ENCODE measurements at places on chromosomes 2 and 18.

- no peak for DNase-seq
These were observed 125.3 kb upstream of the NRP2 start for GRCh38 chr2:205556841-205557539.

GRCh38 chr2:117232305-117232704 lies 582.2 kb upstream of the DDX18 start:
- no peak for DNase-seq

GRCh38 chr2:205785507-205786260 lies 103.4 kb downstream of the NRP2 start:
- DNase-seq, result no peak

DNA sequence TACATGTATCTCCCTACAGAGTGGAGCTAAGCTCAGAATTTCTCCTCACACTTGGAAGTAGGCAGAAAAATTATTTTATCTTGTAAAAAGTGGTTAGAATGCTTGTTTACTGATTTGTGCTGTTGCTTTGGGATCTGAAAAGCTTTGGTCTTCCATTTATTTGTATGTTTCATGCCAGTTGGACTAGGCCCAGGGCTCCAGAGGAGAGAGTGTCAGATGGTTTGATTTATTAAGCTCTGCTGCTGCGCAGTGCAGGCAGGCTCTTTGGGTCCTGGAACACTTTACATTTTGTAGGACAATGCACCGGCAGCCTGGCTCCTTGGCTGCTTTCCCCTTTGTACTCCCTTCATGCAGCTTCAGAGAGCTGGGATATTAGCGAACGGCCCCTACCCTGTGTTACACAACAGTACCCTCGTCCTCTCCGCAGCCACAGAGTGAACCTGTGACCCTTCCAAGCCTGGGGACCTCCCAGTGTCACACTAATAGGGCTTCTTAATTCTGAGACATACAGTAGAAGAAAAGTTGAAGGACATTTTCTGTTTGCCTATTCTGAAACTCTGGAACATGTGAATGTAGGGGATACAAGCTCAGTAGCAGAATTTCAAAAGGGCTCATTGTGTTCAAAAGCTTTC lies 56.7 kb upstream of the EML6 start:
- DNase-seq, result no peak

GRCh38 chr2:98445177-98445682 lies 572 bp downstream of the INPP4A start:
- DNase-seq, result no peak

- no peak for DNase-seq
These were observed 15.4 kb downstream of the FBXO15 start for GRCh38 chr18:74132201-74132600.

DNA sequence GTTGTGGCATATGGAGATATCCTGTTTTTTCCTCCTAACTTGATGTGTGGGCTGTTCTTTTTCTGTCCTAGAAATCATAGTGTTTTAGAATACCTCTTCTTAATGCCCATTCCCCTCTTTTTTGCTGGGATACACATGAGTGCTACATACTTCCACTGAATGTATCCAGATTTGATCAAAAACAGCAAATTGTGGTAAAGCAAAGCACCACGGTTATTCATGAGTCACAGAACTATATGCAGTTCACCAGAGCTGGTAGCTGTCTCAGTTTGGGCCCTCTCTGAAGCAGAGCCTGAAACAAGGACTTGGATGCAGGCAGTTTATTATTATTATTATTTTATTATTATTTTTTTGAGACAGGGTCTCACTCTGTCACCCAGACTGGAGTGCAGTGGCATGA lies 69.9 kb upstream of the CTLA4 start:
- no peak for DNase-seq

DNA sequence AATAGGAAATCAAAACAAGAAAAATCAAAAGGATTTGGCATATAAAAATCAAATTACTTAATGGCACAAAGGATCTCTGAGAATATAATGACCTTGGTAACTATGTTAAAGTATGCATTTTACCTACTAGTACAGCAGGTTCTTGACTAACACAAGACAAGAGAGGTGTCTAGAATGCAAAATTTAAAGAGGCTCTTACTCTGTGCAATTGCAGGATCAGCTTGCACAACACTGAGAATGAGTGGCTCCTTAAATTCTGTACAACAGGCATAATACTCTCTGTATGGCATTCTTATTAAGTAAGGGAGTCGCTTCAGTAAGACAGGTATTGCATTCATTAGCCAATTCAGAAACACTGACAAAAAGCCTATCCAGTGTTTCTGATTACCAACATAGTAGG lies 72.6 kb downstream of the UGP2 start:
- DNase-seq, result no peak

- DNase-seq, result no peak
These were observed 27.6 kb upstream of the CALCRL start for GRCh38 chr2:187475499-187476248.

- DNase-seq, result no peak
These were observed 101.8 kb upstream of the ERBB4 start for GRCh38 chr2:212640428-212640827.

- DNase-seq, result no peak
These were observed 124.2 kb upstream of the MSH6 start for GRCh38 chr2:47658646-47659320.

DNA sequence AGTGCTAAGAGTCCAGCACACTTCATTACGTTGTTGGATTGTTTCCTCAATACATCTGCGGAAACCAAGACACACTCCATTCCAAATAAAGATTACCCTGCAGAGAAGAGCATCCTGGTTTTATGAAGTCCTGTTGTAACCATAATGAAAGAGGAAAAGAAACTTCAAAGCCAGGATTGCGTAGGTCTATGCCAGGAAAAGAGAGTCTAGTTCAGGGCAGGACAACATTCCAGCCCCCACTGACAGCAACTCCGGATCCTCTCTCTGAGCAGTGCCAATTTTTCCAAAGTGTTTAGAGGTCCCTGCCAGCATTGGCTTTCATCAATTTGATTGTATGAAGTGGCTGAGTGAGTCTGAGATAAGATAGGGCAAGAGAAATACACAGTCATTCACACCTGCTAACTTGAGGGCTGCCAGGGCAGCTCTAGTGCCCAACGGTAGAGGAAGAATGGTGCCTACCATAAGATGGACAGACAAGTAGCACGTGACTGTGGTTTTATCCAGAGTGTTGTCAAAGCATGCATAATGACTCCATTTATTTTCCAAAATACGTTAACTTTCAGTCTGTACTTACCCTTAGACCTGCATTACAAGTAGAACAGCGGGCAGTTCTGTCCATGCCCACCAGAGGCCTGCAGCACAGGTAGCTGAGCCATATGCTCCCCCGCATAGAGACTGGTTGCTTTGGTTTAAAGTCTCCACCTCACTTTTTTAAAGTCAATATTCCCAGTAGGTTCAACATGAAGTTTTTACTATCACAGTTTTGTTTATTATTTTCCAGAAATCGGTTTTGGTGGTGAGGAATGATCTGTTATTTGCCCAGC lies 23.7 kb downstream of the PIEZO2 start:
- DNase-seq, result no peak

DNA sequence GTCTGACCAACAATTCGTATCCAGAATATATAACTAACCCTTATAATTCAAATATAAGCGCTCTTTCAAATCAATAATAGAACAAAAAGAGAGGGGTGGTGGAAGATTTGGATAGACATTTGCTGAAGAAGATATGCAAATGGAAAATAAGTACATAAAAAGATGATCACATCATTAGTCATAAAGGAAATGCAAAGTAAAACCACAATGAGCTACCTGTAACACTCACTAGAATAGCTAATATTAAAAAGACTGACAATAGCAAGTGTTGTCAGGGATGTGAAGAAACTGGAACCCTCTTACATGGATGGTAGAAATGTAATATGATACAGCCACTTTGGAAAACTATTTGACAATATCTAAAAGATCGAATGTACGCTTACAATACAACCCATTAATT lies 84.9 kb upstream of the MRPS9 start:
- no peak for DNase-seq

- DNase-seq, result no peak
These were observed 316.5 kb downstream of the MTX2 start for GRCh38 chr2:176585791-176586190.

- no peak for DNase-seq
These were observed 4.2 kb downstream of the LRRTM1 start for GRCh38 chr2:80300346-80300745.

DNA sequence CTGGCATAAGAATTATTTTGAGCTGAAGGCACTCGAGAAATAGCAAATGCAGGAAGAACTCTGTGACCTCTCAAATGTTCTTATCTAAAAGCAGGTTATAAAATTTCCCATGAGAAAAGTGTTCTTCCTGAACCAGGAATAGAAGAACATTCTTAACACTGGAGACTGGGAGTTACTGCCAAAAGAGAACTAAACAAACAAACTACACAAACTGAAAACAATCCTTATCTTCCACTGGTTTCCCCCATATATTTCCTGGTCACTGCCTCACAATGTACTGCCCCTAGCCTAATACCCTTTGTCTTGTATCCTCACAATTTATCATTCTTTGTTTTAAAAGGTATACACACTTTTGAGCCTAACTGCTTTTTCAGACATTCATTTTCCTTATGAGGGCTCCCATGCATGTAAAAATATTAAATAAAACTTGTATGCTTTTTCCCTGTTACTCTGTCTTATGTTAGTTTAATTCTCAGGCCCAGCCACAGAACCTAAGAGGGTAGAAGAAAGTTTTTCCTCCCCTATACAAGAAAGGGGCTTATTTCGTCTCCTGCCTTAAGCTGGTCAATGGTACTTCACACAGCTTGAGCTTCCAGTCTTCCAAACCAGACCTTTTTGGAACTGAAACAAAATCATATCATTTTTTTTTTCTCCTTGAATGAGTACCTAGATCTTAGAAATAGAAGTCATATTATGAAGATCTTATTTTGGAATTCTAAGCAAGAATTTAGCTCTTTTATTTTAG lies 110.6 kb downstream of the MSTN start:
- no peak for DNase-seq

GRCh38 chr18:30486856-30487255 lies 555.7 kb downstream of the DSC3 start:
- DNase-seq, result no peak
